ENCODE measurements at places on chromosomes 7 and 10.

- DNase-seq: no peak
Observed at GRCh38 chr7:153886506-153887441, 165.4 kb upstream of the DPP6 start.

DNA sequence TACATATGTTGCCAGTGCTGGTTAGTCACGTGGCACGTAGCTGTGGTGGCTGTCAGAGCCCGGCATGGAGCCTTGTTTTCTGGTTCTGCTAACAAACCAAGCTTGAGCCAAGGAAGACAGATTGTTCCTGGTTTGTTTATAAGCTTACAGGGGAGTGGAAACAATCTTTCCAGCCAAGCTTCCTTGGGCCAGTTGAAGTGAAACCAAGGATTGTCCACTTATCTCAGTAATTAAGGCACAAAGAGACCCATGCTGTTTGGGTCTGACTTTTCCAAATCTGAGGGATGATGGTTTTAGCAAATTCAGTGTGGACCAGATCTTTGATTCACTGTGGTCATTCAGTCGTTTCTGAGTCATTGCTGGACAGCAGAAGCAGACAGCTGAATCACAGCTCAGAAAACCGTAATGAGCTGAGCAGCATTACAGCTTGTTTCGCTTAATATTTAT, 297.3 kb upstream of the COBL start:
- DNase-seq: peak; percentile 36

DNA sequence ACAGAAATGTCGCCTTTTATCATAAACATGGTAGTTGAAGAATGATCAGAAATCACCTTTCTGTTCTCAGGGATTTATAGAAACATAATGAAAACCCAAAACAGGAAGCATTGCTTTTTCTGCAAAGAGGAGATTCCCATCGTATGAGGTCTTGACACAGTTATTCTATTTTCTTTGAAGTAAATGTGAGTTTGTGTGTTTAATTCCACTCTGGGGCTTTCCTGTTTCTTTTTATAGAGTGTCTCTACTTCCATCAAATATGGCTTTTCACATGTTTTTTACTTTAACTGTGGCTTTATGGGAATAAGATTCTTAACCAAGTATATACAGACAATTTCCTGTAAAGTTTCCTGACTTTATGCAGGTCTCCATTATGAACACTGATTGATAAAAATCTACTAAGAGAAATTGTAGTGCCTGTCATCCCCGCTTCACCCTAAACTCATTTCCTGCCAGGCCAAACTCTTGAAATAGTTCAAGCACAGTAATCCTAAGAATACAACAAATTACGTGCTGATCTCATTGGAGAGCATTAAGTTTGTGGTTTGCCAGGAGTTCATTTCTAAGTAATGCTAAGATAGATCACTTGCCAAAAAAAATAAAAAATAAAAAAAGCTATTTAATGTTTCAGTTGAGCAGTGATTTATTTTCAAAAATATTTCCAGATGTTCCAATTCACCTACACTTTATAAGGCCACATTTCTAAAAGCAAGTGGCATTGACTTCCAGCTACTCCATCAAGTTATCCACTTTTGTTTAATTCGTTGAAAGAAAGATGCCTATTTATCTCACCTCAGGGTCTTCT, 52.2 kb upstream of the SEC61G start:
- no peak for DNase-seq

GRCh38 chr10:36375107-36375506, 733.0 kb upstream of the FZD8 start:
- no peak for DNase-seq

DNA sequence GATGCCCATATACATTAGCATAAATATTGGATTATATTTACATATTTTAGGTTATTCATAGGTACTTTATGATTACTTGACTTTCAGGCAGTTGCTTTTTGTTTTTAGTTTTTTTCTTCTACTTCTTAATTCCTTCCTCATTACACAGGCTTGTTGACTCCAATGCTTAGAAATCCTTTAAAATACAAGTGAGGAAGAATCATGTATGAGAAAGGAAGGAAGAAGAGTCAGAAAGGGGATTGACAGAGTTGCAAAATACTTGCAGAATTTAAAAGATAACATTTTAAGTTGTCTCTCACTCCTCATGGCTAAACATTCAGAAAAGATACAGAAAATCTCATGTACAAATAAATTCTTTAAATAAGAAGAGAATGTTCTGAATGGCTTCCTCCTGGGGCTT, 61.9 kb downstream of the ATXN7L1 start:
- no peak for DNase-seq

DNA sequence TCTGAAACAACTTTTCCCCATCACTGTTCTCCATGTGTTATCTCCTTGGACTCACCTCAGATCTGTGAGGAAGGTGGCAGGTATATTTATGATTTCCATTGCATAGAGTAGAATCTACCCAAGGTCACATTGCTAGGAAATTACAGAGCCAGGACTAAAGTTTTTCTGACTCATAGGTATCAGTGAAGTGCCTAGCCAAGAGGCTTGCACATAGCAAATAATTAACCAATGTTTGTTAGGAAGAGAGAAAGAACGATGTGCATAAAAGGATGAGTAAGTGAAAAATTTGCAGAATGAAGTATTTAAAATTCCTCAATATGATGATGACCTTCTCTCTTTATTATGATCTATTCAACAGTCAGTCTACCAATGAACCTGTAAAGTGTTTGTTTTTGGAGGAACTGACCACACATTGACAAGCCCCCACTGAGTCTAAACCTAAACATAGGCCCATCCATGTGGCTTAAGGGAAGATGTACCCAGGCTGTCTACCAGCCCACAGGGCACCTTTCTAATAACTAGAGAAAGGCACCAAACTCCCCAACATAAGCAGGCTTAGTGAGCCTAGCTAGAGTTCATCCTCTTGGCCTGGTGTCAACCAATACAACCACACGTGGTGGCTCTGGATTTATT, 252.9 kb upstream of the ZMIZ1 start:
- no peak for DNase-seq

- DNase-seq: no peak
Observed at GRCh38 chr7:139571190-139571589, 47.7 kb downstream of the CLEC2L start.

DNA sequence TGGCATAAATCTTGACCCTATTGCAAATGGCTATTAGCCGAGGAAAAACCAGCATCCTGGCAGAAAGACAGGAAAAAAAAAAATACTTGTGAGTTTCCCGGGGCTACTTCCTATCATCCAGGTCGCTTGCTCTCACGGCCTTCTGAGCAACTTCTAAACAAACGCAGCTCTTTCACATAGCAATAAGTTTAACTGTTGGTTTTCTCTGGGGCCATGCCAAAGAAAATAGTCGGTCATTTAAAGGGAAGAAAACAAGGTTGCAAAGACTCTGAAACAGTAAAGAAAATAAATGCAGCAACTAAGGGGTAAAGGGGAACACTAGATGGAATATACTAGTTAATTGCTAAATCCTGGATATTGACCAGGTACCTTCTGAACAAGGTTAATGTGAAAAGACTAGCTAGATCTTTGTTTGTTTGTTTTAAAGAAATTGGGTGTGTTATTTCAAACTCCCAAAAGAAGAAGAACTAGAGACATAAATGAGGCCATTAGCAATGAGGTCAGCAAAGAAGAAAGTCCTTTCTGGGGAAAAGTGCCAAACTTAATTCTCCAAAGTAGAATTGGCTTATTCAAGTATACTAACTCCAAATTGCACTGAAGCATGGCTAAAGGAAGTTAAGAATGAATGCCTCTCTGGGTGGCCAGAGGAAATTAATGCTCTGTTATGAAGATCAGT, 54.2 kb downstream of the SLC39A12 start:
- no peak for DNase-seq

DNA sequence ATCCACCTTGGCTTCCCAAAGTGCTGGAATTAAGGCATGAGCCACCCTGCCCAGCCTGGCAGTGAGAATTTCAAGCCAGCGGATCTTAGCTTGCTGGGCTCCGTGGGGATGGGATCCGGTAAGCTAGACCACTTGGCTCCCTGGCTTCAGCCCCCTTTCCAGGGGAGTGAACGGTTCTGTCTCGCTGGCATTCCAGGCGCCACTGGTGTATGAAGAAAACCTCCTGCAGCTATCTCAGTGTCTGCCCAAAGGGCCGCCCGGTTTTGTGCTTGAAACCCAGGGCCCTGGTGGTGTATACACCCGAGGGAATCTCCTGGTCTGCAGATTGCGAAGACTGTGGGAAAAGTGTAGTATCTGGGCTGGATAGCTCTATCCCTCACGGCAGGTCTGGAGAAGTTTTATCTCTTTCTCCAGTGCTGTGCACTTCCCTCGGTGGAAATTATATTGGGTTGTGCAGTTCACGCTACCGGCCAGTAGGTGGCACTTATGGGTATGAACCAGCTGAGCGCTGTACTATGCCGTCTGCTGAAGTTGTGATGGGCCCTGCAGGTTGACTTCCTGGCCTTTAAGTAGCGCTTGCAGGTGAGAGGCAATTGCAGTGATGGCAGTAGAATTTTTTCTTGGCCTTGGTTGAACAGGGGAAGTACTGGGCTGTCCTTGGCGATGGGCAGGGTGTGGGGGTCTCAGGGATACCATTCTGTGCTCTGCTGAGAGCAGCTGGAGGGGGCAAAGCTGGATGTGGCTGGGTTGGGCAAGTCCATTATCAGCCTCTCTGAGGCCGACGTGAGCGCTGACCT, 138.0 kb upstream of the MTPN start:
- peak; percentile 49 for DNase-seq

DNA sequence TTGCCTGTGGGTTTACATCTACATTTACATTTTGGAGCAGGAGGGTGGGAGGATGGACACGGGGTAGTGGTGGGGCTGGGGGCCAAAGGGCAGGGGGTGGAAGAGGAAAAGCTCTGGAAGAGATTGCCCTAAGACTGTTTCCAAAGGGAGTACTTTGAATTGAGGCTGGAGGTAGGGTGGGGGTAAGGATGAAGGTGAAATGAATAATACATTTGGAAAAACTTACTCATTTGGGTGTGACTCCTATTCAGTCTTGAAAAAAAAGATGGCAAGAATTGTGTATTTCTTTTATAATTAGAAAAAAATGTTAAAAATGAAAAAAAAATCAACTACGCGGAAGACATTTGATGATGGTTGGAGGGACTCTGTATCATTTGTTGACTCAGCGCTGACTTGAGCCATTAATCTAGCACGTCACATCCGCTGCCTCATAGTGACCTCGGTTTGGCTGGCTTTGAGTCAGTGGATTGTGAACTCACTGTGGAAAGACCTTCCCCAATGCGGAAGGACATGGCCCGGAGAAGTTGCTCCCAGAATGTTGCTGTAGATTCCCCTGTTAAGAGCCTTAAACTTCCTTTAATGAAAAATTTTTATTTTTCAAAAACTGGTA, 2.8 kb downstream of the FAM180A start:
- no peak for DNase-seq

DNA sequence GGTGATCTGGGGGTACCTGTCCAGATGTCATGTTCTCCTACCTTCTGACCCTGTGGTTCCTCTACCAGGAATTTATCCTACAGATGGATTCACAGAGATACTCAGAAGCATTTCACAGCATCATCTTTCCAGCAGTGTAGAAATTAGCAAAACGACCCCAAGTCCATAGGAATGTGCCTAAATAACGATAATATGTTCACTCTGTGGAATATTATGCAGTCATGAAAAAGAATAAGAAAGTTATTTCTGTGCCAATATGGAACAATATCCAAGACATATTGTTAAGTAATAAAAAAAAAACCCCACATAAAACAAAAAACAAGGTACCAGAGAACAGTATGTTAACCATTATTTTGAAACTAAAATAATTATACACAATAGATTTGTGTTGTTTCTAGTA, 123.8 kb upstream of the SDK1 start:
- no peak for DNase-seq

DNA sequence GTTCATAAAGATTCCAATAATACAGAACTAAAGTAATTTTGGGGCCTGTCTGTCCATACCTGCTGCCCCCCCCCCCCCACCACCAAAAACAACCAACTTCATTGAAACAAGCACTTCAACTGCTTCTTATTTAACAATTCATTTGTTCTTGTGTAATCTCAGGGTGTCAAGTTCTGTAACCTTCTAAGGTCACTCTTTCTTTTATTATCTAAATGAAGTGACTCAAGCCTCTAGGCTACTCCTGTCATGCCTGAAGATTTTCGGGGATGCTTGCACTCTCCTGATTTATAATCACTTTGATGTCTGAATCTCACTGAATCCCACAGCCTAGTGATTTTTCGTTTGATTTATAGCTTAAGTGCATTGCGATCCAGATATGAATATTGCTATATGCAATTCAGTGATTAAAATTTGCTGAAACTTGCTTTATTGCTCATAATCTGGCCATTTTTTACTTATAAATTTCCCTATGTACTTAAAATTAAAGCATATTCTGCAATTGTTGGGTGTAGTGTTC, 27.2 kb downstream of the GARIN1A start:
- no peak for DNase-seq

DNA sequence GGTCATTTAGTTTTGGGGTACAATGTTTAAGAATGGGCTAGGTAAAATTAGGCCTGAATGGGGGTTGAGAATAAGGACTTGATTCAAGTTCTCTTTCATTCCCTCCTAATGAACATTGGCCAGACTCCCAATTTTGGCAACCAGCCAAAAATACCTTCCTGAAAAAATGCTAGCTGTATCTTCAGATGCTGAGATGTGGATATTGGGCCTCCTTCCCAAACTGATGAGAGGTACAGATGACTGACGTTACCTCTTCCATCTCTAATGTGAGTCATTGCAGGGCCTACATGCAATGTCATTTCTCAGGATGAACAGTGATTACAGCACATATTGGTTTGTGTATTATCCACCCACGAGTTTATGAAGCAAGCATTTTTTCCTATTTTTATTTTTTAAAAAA, 151.6 kb downstream of the SND1 start:
- no peak for DNase-seq

- no peak for DNase-seq
Observed at GRCh38 chr7:57178768-57179139, 46.5 kb upstream of the ZNF479 start.

GRCh38 chr10:69223028-69223342, 2.9 kb downstream of the HKDC1 start:
- DNase-seq: no peak

Measured in left ventricle myocardium superior (tissue), 1 donor.